ENCODE measurements at places on chromosomes 2 and 18.
A peak's percentile ranks its signal among the peaks of the same experiment; 100 is the strongest.

DNA sequence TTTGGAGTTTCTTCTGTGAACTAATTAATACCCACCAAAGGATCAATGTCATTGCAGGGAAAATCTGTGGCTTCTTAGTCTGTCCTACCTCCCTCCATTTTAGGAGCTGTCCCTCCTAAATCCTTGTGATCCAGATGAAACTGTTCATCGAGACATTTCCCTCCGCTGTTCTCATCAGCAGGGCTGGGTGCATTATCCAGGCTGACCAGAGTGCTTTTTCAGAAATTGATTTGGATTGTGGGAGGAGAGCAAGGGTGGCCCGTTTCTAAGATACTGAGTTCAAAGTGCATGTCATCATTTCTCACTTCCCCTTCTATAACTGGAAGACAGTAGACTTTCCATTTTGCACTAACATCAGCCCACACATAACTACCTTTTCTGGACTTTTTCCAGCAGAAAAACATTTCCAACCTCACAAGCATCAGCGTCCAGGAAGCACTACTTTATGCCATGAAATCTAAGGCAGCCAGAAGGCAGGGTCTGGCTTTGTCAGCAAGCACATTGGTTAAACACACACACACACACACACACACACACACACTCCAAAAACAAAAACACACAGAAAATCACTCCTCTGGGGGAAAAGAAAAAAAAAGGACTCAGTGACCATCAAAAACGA, 94.1 kb downstream of the ANKRD44 start:
- DNase-seq: no peak

- no peak for DNase-seq
These were observed 88.5 kb downstream of the SOCS6 start for GRCh38 chr18:70377317-70377799.

DNA sequence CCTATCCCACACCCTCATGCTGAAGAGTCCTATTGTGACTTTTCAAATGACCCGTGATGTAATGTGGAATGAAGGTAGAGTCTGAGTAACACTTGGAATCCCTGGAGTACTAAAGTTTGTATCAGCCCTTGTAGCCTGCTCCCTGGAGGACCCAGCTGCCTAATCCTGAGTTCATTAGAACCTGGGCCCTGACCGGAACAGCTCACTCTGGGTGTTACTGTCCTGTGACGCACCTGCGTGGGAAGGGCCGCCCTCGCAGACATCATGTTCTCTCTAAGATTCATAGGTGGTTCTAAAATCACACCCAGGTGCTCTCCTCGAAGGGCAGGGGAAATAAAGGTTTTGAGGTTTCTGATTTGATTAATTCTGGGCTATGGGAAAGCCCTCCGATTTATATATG, 62.3 kb downstream of the NCK2 start:
- no peak for DNase-seq

DNA sequence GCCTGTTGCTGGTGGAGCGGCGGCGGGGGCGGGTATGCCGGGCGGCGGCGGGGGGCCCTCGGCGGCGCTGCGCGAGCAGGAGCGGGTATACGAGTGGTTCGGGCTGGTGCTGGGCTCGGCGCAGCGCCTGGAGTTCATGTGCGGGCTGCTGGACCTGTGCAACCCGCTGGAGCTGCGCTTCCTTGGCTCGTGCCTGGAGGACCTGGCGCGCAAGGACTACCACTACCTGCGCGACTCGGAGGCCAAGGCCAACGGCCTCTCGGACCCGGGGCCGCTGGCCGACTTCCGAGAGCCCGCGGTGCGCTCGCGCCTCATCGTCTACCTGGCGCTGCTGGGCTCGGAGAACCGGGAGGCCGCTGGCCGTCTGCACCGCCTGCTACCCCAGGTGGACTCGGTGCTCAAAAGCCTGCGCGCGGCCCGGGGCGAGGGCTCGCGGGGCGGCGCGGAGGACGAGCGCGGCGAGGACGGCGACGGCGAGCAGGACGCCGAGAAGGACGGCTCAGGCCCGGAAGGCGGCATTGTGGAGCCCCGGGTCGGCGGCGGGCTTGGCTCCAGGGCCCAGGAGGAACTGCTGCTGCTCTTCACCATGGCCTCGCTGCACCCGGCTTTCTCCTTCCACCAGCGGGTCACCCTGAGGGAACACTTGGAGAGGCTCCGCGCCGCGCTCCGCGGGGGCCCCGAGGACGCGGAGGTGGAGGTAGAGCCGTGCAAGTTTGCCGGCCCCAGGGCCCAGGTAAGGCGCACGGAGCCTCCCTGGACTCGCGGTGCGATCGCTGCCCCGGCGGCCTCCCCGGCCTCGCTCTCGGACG, 1.0 kb downstream of the ZCCHC2 start:
- peak; percentile 46 for DNase-seq

- DNase-seq: no peak
These were observed 69.2 kb upstream of the HNRNPA3 start for GRCh38 chr2:177143444-177143843.

All from activated gamma-delta T cell (primary cell).